Endodermal cell (in vitro differentiated cells): ENCODE measurements at places on chromosomes 1 and 21.

DNA sequence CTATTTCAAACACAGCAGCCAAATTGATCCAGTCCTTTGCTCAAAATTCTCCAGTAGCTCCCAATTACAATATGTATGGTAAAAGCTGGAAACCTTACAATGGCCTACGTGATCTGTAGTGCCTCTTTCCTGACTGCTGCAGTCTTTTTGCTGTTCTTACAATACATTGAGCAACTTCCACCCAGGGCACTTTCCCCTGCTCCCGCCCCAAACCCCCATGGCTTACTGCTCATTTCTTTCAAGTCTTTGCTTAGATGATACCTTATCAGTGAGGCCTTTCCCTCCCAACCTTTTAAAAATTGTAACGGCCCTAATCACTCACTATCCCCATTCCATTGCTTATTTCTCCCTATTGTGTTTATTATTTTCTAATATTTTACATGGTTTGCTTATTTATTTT lies 43.9 kb upstream of the APOBEC4 start:
- no peak for DNase-seq

DNA sequence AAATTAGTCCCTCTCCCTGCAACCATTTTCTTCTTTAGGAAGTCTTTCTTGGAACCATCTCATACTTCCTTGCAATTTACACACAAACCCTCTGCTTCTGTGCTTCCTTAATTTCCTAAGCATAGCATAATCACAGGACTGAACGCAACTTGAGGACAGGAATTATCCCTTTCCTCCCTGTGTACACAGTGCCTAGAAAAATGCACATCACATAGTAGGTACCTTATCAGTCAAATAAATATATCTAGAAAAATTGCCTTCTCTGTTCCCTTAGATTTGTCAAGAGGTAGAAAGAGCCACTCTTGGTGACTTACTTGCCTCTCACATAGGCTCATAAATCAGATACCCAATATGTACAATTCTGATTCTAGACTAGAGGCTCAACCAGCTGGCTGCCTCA lies 4.9 kb downstream of the ASPM start:
- no peak for DNase-seq

DNA sequence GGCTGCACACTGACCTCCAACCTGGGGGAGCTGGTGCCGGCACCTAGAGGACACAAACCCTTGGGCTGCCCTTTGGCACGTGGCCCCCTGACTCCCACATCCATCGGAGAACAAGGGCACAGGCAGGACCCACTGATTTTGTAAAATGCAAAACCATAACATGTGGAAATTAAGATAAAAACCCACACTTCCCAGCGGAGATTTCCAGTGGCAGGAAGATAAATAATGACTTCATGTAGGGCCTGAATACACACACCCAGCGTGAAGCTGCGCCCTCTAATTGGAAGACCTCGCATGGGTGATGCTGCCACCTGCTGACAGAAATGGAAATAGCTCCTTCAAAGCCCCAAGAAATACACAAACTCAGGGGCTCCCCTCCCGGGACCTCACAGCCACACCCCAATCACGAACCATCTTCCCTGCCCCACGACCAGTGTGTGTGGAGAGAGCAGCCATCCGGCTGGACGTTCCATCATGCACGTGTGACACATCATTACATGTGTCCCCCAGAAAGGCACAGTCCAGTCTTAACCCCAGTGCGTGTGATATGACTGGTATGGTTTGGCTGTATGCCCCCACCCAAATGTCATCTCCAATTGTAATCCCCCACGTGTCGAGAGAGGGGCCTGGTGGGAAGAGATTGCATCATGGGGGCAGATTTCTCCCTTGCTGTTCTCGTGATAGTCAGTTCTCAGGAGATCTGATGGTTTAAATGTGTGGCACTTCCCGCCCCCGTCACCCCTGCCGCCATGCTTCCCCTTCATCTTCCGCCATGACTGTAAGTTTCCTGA lies 5.7 kb upstream of the TPRG1L start:
- peak; percentile 91 for DNase-seq

DNA sequence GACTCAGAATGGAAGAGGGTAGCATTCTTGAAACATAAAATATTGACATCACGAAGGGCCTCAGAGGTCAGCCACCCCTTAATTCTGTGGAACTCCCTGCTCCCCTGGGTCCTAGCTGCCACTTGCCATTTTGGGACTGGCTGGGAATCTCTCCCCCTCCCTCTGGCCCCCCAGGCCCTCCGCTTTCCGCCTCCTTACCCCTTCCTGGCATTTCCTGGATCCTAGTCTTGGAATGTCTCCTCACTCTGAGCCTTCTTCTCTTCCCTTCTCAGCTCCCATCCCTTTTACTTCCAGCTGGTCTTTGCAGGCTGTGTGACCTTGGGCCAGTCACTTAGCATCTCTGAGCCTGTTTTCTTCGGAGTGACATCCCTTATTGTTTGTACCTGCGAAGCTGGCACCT lies 4.5 kb downstream of the PADI1 start:
- DNase-seq, result no peak

DNA sequence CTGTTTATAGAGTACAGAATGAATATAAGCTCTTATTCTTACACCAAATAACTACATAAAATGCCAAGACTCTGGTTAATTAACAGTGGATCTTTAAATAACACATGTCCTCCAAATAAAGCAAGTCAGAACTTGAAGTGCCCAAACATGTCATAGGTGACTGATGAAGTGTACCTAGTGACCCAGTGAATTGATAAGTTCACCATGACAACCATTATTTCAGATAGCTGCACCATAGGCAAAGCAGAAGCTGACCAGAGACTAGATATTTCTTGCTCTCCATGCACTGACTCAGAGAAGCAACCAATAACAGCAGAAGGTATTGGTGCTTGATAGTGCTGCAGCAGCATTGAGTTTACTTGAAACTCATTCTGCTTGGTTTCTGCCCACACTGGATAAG lies 192.1 kb downstream of the DUSP10 start:
- DNase-seq, result no peak

GRCh38 chr1:209850342-209850979 lies 22.7 kb downstream of the UTP25 start:
- peak; percentile 89 for DNase-seq

DNA sequence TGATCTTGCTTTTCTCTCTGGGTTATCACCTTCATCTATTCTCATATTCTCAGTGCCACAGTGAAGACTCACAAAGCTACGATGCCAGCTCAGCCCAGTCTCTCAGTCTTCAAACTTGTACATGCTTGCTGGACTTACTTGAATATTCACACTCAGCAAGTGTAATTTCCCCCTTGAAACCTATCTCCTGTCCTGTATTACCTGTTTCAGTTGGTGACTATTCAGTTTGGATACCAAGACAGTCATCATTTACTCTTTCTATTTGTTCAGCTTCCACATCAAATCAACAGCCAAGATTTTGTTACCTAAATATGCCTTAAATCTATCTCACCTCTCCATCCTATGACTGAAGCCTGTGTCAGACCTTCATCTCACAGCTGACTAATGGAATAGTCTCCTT lies 209.7 kb downstream of the LRRC7 start:
- DNase-seq, result no peak
